Omental fat pad (tissue), 4 donors: ENCODE measurements at places on chromosomes 1 and 21. TPM values are rescaled to one million over a fixed set of nuclear protein-coding genes. Genes with fewer than 3 reads are reported as not detected.

DNA sequence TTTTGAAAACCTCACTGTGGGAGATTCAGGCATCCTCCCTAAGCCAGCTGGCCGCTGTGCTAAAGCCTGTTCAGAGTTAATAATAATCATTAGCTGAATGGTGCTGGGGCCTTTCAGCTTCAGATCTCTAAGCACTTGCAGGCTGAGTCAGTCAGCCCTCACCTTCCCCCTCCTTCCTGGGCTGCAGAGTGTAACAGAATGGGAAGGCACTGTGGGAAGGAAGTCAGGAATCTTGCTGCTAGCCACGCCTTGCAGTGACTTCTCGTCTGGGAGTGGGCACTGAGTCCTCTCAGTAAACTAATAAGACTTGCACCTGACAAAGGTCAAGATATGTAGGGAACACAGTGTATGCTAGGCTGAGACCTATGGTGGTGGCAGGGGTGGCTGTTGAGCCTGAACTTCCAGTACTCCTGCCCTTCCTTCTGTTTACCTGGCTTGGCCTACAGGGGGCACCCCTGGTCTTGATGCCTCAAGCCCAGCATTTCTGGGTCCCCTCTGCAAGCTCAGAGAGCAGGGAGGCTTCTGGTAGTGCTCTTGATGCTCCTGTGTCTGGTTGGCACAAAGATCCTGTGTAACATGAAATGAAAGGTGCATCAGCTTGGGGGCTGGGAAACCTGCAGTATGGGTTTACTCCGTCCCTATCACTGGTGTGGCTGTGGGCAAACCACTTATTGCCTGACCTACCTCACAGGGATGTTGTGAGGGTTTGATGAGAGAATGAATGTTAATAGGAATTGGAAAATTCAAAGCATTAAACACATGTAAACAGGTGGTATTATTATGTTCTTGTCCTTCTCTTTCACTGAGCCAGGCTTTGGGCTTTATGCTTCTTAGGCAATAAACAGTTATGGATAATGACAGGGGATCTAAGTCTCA lies 6.0 kb downstream of the CYB561D1 start:
- DNase-seq = no peak

- DNase-seq = no peak
These were observed 17.1 kb upstream of the C1orf87 start for GRCh38 chr1:60090655-60091054.

GRCh38 chr1:152757747-152758146 lies at the start of gene KPRP:
Gene KPRP, plus strand, starts transcription at chr1:152758025. Its CDS starts 1,564 bp downstream, at chr1:152759589.
- no peak for DNase-seq

DNA sequence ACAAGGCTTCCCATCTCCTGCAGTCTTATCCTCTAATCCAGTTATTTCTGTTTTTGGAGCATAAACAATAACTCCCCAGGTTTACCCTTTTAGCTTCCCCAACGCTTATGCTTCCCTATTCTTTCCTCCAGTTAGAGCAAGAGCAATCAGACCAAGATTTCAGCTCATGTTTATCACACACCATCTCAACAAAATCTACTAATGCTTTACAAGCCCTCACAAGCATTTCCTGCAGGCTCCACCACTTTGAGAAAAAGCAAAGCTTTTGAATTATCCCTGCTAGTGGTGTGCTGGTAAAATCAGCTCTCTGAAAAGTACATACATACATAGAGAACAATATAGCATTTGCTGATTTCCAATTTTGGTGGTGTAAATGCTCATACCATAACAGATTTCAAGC lies 92.9 kb downstream of the EDEM3 start:
- DNase-seq = no peak

CNST gene
- total RNA-seq = 34.5 TPM

DNA sequence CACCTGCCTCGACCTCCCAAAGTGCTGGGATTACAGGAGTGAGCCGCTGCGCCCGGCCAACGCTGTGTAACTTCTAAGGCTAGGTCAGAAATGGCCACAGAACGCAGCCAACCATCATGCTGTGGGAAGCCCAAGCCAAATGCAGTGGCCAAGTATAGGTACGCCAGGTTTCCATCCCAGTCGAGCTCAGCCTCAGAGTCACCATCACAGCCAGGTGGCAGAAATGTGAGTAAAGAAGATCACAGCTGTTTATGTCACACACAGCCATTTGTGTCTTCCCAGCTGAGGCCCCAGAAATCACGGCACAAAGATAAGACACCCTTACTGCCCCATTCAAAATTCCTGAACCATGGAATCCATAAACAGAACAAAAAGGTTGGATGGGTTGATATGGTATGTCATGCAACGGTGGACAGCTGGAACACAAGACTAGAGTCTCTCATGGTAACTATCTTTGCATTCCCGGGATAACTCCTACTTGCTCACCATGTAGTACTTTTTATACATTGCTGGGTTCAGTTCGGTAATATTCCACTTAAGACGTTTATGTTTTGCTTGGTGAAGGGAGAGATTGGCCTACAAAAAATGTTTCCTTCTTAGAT lies 84.3 kb downstream of the SLC45A1 start:
- no peak for DNase-seq

HUNK gene
- 0.12 TPM for total RNA-seq

DNA sequence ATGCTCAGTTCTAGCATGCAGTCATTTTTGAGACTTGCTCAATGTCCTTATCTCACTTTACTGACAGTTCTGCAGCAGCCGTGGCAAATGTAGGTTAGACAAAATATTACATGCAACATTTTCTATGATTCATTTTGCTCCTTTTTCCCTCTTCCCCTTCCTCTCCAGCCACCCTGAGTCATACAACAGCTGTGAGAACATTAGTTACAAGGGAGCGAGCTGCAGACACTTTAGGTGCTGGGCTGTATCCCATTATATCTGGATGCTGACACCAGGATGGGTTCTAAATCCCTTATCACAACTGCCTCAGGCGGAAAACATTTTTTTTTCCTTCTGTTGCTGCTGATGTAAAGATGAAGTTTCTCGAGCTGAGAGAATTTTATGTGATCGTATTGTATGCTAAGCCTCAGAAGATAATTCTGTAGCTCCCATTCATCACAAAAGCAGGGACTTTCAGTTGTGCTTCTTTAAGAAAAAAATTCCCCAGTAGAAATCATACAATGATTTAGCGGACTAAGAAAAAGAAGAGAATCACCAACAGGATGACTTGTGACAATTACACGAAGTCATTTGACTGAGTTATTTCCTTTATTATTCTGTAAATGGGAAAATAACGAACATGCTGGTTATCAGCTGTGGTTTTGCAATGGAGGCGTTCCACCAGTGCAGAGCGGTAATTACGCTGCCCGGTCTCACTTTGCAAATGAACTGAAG lies 345.0 kb downstream of the DISC1 start:
- DNase-seq = no peak
